Tongue (tissue), 3 donors: ENCODE measurements at places on chromosomes 3 and 15. TPM values are rescaled to one million over a fixed set of nuclear protein-coding genes. Genes with fewer than 3 reads are reported as not detected.

TMEM266 gene
- total RNA-seq: not detected

VIPR1 gene
- total RNA-seq: 18.7 TPM

DPPA2 gene
- total RNA-seq: not detected

GHSR gene
- not detected for total RNA-seq
